ENCODE measurements at places on chromosomes 7 and 10.

DNA sequence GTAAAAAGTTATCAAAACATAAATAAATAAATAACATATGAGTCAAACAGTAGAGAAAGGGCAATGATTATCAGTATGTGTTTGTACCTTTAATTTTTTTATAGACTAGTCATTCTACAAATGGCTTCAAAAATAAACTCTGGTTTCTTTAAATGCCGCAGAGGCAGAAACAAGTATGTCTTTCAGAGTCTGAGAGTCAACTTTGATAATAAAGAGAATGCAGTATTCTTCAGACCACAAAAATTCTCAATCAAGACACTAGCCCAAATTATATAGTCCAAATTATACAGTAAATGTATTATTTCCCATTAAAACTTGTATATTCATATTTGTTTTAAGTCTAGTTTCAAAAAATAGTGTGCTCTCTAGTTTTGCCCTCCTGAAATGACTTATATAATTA is 1142.3 kb downstream of the NXPH1 start:
- DNase-seq = no peak

GRCh38 chr10:83991986-83992753 is 147.1 kb upstream of the GHITM start:
- no peak for DNase-seq

DNA sequence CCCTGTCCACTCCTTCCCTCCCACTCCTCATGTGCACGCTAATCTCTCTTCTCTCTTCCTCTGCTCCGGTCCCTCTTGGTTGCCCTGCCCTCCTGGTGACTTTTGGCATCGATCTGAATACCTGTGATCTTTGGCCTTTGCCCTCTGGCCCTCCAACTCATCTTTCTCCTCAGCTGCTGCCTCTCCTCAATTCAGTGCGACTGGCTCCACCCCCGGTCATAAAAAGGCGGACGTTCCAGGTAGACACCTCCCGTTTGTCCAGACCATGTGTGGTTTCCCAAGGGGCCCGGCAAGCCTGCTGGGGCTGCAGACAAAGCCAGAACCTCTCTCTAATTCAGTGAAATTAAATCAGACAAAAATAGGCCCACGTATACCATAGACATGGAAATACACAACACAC is 96.8 kb downstream of the COL13A1 start:
- DNase-seq = no peak

GRCh38 chr10:108736111-108736510 is 1187.2 kb downstream of the XPNPEP1 start:
- no peak for DNase-seq

DNA sequence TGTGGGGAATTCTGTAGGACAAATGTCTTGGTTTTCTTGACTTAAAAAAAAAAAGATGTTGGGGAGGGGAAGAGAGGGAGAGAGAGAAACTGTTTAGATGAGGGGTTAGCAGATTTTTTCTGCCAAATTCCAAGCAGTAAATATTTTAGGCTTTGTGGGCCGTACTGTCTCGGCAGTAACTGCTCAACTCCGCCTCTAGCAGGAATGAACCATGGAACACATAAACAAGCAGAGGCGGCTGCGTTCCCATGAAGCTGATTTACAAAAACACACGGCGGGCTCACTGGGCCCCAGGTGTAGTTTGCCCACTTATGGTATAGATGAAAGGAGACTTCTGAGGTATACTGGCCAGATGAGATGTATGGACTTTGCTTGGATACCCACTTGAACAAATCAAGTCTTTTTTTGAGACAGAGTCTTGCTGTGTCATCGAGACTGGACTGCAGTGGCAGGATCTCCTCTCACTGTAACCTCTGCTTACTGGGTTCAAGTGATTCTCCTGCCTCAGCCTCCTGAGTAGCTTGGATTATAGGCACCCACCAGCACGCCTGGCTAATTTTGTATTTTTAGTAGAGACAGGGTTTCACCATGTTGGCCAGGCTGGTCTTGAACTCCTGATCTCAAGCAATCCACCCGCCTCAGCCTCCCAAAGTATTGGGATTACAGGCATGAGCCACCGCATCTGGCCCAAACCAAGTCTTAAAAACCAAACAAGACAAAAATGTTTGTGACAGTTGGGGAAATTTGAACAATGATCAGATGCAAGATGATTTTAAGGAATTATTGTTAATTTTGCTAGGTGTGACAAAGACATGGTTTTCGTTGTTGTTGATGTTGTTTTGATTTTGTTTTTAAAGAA is 9.7 kb upstream of the ADAMTS14 start:
- DNase-seq = no peak

DNA sequence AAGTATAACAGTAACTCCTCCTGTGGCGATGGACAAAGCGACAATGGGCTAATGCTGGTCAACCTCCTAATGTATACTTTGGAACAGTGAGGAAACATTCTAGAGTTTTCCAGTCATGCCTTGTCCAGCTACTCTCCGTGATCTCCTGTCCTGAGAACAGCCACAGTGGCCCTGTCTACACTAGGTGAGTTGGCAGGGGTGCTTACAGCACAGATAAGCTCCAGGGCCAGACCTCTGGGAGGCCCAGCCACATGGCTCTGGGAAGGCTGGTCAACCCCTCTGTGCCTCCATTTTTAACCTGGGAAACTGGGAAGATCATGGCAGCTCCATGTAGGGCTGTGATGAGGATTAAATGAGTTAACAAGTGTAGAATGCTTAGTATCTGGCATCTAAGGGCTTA is 57.0 kb downstream of the CLEC2L start:
- no peak for DNase-seq

DNA sequence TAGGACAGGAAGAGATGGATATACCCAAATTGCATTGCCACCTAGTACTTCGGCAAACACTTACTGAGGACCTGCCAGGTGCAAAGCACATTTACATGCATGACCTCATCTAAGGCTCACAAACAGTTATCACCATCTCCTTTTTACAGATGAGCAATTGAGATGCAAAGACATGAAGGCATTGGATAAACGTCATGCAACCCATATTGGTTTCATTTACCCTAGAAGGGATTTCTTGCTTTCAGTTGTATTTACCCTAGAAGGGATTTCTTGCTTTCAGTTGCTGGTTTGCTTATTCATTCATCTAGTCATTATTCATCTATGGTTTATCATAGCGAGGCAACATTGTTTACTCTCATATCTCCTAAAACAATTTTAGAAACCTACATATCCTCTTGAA is 52.2 kb downstream of the STEAP1B start:
- no peak for DNase-seq

DNA sequence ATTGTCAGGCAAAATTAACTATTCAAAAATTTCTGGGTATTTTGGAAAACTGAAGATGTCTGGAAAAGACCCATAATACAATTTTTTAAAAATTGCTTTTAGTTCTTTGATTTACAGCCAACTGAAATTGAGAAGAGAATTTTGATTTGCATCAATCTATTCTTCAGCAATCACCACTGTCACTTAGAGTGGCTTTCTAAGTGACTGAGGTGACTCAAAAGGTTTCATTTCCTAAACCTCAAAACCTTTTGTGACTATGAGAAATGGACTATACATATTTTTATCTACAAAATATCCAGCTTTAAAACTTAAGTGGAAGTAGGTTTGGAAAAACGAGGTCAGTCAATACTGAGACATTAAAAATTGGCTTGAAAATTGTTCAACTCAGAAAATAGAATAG is 60.0 kb downstream of the ENO4 start:
- no peak for DNase-seq

DNA sequence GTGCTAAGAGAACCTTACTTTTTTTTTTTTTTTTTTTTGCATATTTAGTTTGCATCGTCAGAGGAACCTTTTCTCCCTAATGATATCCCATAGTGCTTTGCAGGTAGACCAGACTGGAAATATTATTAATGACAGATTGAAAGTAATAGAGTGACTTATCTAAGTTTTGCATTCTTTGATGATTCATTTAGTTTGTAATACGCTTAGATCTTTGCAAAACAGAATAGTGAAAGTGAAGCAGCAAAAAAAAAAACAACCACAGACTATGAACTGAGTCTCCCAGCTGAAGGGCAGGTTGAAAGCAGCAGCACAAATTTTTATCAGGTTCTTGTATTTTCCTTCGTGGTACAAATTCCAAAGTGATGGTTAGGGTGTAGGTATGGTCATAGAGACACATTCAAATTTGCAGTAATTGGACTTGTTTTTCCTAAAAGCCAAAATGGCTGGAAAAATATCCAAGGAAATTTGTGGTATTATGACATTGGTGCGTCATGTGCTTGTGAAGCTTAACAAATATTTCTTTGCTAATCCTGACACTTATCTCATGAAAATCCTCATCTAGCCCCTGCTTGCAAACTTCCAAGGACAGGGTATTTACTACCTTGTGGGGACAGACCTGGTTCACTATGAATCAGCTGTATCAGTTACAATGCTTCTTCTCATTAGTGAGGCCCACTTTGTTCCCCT is 81.8 kb upstream of the CREB5 start:
- DNase-seq = no peak

DNA sequence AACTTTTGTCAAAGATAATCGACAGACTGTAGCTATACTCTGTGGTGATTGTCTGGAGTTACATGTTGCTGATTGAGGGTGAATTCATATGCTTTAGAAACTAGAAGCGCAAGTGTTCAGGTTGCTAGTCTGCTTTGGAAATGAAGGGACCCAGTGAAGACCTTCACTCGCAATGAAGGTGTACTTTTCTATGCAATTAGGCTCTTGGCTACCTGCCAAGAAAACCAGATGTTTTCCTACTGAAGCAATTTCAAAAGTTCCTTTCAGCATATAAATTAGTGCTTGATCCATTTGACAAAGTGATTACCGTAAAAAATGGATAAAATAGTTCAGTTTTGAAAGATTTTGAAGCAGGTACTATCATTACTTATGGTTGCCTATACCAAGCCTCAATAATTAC is 10.0 kb upstream of the STK31 start:
- no peak for DNase-seq

GRCh38 chr7:43869006-43869866 is at the start of gene MRPS24:
TSS of gene MRPS24 (minus strand) at chr7:43869517. CDS start at chr7:43869495, 22 bp downstream.
- DNase-seq = peak; percentile 94

DNA sequence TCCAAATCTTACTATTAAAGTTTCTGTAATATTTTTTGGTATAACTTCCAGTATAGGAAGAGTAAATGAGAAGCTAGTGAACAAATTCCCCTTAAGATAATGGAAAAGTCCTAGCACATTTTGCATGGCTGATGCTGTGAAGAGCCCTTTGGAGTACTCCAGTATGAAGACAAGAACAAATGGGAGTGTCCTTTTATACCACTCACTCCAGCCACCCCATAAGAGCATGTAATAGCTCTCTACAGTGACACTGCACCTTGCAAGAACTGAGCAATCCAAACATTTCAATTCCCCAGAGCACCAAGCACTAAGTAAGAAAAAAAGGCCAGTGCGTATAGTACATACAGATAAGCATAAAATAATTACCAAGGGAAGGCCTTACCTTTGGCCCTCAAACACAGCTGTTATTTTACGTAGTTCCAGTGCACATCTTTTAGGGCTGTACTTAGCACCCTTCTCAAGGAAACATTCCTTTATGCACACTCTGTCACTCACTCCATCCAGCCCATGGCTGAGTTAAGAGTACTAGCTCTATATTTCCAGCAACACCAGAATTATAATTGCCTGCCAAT is 135.4 kb downstream of the ST7 start:
- DNase-seq = no peak

DNA sequence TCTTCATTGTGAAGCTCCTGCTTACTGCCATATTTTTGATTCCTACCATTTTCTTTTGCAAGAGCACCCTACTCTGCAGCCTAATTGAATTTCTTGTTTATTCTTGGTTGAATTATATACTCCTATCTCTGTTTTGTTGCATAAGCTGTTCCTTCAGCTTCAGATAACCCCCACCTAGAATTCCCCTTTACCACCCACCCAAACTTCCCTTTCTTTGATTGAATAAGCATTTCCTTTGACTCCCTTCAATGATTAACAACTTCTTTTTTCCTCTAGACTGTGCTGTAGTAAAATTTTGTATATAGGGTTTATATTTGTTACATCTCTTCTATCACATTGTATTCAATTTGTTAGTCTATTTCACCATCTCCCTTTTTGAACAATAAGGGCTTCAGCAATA is 168.1 kb downstream of the GPR37 start:
- DNase-seq = no peak

DNA sequence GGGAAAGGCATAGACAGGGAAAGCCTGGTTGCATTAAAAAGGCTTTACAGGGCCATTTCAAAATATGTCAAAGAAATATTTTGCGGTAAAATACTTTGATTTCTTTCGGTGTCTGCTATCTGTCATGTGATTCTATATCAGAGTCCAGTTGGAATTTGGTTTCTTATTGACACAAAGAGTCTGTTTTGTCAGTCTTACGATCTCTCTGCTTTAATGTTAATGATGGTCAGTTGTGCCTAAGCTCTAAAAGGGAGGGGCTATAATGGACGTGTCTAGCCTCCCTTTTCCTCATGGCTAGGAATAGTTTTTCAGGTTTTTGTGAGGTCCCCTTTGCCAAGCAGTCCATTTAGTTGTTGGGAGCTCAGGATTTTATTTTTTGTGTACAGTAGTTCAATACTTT is 31.5 kb downstream of the ORC5 start:
- DNase-seq = no peak

DNA sequence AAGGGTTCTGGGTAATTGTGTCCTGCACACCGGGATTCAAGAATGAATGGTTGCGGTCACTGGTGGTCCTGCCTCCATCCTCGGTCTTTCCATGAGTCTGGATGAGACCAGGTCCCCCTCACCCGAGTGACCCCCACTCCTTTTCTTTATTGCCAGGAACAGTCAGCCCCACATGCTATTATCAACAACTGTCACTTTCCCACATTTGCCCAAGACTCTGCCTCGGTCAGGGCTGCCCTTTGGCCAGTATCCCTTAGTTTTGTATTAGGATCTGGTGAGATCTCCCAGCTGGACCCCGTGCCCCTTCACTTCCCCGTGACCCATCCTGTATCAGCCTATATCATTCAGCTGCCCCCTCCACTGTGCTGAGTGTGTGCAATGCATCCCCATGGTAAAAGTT is 288.3 kb downstream of the ADARB2 start:
- no peak for DNase-seq

- no peak for DNase-seq
These were observed 36.9 kb upstream of the GOLGA7B start for GRCh38 chr10:97812696-97813095.

DNA sequence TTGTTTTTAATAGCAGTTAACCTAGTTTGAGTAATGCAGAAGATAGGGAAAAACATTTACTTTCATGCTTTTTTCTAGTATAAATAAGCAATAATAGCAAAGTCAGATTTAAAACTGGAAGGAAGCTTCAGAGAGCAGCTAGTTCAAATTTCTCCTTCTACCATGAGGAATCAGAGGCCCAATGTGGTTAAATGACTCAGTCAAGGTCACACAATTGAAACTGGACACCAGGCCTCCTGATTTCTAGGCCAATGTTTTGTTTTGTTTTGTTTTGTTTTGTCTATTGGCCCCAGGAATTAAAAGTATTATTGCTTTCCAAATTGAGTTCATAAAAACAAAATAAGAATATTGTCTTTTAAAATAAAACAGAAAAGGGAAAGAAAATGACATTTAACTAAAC is 122.3 kb downstream of the TRIL start:
- no peak for DNase-seq

GRCh38 chr10:134247-135131 is 766 bp upstream of the ZMYND11 start:
- peak; percentile 23 for DNase-seq

DNA sequence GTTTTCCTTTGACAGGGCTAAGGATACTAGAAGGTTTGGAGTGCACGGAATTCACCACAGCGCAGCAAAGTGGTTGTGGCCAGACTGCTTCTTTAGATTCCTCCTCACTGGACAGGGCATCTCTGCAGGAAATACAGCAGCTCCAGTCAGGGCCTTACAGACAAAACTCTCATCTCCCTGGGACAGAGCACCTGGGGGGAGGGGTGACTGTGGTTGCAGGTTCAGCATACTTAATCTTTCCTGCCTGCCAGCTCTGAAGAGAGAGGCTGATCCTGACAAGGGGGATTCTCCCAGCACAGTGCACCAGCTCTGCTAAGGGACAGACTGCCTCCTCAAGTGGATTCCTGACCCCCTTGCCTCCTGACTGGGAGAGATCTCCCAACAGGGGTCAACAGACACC is 1257.9 kb downstream of the NXPH1 start:
- no peak for DNase-seq

Measured in CD4-positive, alpha-beta T cell treated with Interleukin-15 for 4 hours (primary cell).